GM12864 (cell line): ENCODE measurements at places on chromosomes 16 and 17.

- no peak for DNase-seq
These were observed 90.0 kb downstream of the GNAO1 start for GRCh38 chr16:56281249-56281805.

DNA sequence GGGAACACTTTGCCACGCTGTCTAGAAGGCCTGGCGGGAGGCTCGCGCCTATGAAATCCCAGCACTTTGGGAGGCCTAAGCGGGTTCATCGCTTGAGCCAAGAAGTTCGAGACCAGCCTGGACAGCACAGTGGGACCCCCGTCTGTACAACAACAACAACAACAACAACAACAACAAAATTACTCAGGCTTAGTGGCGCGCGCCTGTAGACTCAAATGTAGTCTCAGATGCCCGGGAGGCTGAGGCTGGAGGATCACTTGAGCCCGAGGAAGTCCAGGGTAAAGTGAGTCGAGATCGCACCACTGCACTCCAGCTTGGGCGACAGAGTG is 297 bp upstream of the SLFN13 start:
- DNase-seq: no peak

- no peak for DNase-seq
These were observed 9.7 kb downstream of the VASN start for GRCh38 chr16:4381072-4381934.

DNA sequence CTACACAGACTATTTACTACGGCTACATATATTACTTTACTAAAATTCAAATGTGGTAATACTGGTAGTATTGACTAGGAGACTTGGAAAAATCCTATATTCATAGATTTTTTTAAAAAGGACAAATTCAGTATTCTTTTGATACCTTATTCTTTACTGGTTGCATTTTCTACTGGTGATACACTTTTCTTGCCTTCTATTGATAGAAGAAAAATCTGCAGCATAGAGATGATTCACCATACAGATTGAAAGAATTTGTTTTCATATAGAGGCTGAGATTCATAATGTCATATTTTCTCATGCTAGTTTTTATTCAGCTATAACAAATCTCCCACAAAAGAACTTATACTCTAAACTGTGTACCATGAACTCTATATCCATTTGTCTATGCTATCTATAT is 195.4 kb upstream of the C17orf78 start:
- DNase-seq: no peak

- no peak for DNase-seq
These were observed 6.6 kb upstream of the MED11 start for GRCh38 chr17:4724650-4725049.

- DNase-seq: no peak
These were observed 21.0 kb upstream of the TNS4 start for GRCh38 chr17:40522250-40522960.

- no peak for DNase-seq
These were observed 20.8 kb upstream of the CLEC3A start for GRCh38 chr16:78001451-78002025.

DNA sequence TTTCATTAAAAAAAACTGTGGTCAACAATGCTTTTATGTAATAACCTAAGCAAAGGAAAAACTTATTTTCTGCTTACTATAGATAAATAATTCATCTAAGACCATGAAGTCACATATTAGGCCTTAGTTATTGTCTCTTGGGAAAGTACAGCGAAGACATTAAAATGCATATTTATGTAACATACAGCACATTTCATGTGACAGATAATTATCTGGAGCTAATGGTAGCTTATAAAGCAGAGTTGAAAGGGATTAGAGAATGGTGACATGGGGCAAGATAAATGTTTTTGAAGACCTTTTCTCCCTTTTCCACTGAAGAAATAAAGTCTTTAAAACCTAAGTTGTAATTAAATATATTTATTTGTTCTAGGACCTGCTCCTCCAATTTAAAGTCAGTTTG is 9.7 kb downstream of the MEIOC start:
- no peak for DNase-seq
